Hematopoietic multipotent progenitor cell treated with erythropoietin and hydrocortisone succinate and interleukin-3 and kit ligand, for 6 days (in vitro differentiated cells): ENCODE measurements at places on chromosomes 4 and X.

GRCh38 chr4:99468889-99469288 is 33.7 kb upstream of the ADH7 start:
- no peak for DNase-seq

GRCh38 chr4:186486172-186486571 is 69.2 kb downstream of the MTNR1A start:
- DNase-seq = no peak

DNA sequence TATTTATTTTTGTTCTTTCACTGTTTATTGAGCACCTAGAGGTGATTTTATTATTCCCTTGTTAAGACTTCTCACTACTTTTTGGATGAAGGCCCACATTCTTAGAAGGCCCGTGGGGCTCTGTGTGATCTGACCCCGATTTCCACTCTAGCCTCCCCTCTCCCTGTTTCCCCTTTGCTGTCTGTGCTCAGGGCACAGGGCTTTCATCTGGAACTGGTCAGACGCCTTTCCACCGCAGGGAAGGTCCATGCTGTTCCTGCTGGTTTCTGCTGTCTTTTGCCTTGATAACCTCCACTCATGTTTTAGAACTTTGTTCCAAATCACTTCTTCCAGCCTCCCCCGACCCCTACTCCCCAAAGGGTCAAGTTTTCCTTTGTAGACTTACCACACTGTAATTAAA is 31.3 kb upstream of the ANAPC4 start:
- no peak for DNase-seq

DNA sequence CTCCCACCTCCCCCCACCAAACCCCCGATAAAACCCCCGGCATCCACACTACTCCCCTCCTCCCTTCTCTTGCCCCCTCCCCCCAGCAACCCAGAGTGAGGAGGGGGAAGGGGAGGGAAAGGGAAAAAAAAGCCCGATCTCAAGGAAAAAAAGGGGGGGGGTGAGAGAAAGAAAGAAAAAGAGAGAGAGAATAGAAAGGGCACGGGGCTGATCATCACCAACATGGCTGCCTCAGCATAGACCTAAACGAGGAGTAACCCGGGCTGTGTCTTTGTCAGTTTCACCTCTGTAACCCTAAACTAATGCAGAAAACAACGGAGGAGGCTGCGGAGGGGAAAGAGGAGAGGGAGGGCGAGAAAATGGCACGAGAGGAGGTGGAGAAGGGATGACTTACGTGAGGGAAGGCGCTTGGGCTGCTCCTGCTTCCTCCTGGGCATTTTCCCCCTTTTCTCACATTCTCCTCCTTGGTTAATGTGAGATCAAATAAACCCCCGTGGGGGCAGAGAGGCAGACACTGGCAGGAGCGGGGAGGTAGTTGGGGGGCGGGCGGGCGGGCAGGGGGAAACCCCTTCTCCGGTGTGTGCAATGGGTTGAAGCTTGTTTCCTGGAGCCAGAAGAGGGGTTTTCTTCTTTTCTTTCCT is 532 bp downstream of the ZNF827 start:
- peak; percentile 62 for DNase-seq

DNA sequence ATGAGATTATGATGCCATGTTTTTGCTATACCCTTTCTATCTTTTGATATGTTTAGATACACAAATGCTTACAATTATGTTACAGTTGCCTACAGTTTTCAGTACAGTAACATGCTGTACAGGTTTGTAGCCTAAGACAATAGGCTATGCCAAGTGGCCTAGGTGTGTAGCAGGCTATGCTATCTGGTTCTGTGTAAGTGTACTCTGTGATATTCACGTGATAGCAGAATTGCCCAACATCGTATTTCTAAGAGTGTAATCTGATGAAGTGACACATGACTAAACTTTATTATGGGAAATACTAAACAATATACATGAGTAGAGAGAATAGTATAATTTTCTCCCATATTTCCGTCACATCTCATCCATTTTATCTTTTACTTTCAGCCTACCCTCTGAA is 97.0 kb downstream of the CLDN22 start:
- DNase-seq = no peak

GRCh38 chr4:139919521-139919920 is 234.5 kb downstream of the MAML3 start:
- DNase-seq = no peak

- DNase-seq = no peak
Measured at GRCh38 chr4:2300431-2301224, 38.7 kb upstream of the MXD4 start.

DNA sequence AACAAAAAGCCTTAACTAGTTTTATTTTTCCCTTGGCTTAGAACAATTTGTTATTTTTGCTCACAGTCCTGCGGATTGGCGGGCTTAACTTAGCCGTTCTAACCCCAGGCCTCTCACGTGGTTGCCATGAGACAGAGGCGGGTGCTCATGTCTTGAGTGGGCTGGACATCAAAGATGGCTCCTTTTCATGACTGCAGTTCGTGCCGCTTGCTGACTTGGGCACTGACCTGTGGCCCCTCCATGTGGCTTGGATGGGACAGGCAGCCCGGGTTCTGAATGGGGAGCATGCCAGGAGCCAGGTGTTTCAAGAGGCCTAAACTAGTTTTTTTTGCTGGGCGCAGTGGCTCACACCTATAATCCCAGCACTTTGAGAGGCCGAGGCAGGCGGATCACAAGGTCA is 40.7 kb downstream of the CDS1 start:
- no peak for DNase-seq

DNA sequence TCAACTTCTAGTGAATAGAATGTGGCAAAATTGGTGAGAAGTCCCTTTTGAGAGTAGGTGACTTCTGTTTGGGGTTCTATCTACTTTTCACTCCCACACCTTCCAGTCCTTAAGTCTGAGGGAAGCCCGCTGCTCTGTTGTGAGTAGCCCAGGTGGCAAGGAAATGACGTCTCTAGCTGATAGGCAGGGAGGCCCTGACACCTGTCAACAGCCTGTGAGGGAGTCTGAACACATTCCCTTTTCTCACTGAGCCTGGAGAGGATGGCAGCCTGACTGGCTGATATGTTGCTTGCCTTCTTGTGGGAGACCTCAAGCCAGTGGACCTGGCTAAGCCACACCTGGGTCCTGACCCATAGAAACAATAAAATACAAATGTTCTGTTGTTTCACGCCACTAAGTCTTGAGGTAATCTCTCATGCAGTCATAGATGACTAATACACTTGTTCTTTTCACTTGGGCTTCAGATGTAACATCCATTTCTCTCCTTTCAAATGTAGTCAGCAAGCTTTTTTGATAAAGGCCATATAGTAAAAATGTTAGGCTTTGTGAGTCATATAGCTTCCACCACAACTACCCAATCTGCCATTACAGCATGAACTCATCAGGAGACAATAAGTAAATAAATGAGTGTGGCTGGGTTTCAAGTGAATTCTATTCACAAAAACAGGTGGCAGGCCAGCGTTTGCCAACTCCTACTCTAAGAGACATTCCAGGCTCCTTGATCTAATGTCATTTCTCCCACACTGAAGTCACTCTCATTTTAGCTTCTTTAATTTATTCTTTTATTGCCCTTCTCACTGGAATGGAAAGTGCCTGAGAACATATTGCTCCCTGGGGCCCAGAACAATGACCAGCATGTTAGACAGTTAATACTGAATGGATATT is 265.1 kb upstream of the MAD2L1 start:
- DNase-seq = no peak

- DNase-seq = no peak
Measured at GRCh38 chrX:112611776-112612175, 68.0 kb downstream of the LHFPL1 start.

DNA sequence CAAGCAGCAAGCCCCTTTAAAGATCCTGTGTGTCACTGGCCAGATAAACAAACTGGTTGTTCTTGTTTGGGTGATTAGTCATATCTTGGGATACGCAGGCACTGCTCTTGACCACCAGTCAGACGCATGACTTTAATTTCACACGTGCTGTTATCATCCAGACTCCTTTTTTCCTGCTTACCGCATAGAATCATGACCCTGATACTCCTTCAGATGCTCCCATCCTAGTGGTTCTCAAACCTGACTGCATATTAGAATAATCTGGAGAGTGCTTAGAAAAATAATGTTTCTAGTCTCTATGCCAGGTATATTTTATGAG is 78.8 kb downstream of the CLDN22 start:
- peak; percentile 87 for DNase-seq

GRCh38 chr4:122099896-122100295 is 52.2 kb upstream of the BLTP1 start:
- no peak for DNase-seq

DNA sequence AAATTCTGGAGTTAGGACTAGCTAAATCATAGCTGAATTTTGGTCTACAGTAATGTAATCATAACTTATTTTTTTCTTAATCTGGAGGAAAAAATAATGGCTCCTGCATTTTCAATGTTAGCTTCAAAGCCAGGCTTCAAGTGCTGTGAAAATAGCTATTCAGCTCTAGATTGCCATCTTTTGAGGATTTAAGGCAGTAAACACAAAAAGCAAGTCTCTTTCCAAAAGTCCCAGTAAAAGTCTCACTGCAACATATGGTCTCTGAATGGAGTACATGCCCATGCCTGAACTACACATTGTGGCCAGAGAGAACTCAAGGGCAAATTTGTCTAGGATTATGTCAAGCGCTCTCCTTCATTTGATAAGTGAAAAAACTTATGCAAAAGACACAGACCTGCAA is 720.9 kb downstream of the FSTL5 start:
- no peak for DNase-seq

DNA sequence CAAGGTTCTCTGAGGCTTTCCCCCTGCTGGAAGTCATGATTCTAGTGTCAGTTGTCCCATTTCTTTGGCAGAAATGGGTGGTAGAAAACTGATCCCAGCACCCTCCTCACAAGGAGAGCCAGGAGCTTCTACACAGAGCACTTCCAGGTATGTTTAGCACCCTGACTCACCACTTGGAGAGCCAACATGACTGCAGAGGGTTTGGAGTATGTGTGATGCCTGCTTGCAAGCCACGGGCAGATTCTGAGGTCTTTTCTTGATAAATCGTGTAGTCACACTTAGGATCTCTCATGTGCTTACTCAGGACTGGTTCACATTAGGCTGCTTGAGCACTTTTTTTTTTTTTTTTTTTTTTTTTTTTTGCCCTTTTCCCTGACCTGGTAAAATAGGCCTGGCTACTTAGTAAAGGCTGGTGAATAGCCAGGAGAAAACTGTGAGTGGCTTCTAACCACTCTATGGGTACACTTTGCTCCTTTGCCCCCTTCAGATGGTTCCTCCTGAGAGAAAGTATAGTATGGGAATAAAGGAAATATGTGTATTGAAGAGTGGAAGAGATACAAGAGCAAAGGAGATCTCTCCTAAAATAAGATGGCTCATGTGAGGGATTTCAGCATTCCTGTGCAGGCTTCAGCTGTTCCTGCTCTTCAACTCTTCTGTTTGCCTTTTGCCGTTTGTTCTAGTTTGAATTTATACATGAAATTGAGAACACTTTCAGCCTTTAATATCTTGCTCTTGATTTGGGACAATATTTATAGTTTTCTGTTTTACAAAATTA is 103.6 kb downstream of the EMCN start:
- no peak for DNase-seq

GRCh38 chrX:45696736-45697135 is 496.1 kb upstream of the DIPK2B start:
- no peak for DNase-seq

DNA sequence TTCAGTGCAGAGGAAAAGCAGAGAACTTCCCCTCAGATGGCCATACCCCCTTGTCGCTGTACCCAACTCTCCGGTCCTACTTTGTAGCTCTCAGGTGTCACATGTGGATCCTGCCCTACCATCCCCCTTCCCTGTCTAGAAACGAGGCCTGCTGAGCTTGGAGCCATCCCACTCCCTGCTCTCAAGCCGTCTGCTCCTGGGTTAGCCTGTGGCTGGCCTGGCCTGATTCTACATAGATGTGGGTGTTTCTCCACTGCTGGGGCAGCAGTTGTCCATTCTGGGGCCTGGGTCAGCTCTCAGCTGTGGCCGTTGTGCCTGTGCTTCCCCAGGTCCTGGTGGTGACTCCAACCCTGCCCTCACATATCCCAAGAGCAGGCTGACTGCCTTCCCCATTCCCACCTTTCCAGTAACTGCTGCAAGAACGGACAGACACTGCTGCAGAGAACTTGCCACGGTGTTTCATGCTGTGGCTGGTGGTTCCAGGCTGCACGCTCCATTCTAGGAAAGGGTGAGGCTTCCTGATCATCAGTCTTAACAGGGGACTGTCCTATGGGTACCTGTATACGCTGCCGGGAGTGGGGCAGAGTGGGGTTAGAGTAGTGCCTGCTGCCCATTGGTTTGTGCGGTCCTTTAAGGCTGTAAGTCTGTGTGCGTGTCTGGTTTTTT is 3.6 kb downstream of the IL9R start:
- peak; percentile 66 for DNase-seq

DNA sequence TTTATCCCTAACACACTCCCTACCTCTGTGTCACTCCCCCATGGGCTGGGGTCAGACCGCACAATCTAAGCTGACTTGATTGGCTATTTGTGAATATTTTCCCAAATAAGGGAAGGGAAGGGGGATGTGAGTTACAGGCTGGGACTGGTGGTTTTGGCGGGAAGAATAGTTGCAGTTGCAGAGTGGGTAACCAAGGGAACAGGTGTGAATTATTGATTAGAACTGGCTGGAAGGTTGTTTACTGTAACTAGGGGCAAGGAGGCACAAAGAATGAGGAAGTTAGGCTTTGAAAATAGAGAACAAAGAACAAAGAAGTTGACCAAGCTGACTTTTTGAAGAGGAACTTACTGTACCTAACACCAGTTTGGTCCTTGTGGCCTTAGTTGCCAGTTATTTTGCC is 88.0 kb upstream of the XAGE2 start:
- DNase-seq = peak; percentile 9

DNA sequence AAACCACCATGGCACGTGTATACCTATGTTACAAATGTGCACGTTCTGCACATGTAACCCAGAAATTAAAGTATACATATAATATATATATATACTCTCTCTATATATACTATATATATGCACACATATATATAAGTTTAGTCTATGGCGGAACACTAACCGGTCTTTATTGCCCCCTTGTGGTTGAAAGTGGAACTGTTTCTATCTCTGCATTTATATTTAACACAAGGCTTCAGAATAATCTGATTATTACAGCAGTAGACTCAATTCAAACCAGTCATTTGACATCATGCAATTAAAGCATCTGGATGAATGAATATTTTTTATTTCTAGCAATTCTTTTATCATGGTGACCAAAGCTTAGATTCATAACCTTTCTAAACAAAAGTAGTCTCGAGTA is 14.6 kb downstream of the RAB9B start:
- DNase-seq = peak; percentile 69

DNA sequence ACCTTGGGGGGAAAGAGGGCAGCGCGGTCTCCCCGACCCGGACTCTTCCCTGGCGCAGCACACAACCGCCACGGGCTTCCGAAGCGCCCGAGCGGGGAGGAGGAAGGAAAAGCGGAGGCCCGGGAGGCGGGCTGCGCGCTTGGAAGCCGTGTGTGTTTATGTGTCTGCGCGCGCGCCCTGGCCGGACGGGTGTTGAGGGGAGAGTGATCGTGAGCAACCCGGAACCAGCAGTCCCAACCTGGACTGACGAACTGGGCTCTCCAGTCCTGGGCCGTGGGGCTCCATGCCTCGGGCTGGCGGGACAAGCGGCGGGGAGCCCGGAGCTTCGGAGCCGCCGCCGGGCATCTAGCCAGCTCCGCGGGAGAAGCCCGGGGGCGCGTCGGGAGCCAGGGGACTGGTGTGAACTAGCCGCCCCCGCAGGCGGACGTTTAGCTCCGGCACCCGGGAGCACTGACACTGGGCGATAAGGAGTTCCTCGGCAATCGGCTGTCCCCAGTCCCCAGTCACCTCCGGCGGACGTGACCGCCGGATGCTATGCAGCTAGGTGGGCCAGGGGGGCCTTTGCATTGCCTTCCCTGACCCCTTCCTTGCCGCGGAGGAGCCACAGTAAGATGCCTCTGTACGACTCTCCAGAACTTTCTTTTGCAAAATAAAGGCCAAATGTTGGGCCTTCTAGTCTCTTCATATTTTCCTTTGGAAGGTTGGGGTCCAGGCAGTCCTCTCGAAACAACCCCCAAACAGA is 74.8 kb upstream of the BCOR start:
- DNase-seq = peak; percentile 87
